ENCODE measurements at places on chromosomes 11 and 22. TPM values are rescaled to one million over a fixed set of nuclear protein-coding genes. Genes with fewer than 3 reads are reported as not detected.

The SLC37A2 gene
- 2.5 TPM for total RNA-seq

The NFAM1 gene
- total RNA-seq: 0.77 TPM

The ENTHD1 gene
- total RNA-seq: not detected

The PCSK7 gene
- 52.1 TPM for total RNA-seq

The NUDT22 gene
- total RNA-seq: 22.4 TPM

The CNGA4 gene
- total RNA-seq: 0.27 TPM

The EMID1 gene
- total RNA-seq: 12.3 TPM

The LYVE1 gene
- 17.8 TPM for total RNA-seq

The FAT3 gene
- total RNA-seq: 83.2 TPM

The ADM2 gene
- total RNA-seq: 1.5 TPM

The OOSP1 gene
- total RNA-seq: not detected

The MUC6 gene
- not detected for total RNA-seq

The SAA2 gene
- total RNA-seq: 0.99 TPM

The GAS2 gene
- total RNA-seq: 60.0 TPM

The PANX3 gene
- total RNA-seq: not detected

The MRGPRX3 gene
- total RNA-seq: not detected

The SHISAL1 gene
- total RNA-seq: 6.3 TPM

The SLC22A8 gene
- 8.5 TPM for total RNA-seq

The CELSR1 gene
- total RNA-seq: 12.3 TPM

The FAM227A gene
- total RNA-seq: 23.3 TPM

The APOA4 gene
- total RNA-seq: not detected

The CATSPERZ gene
- 3.1 TPM for total RNA-seq

The PATE4 gene
- not detected for total RNA-seq

The SPON1 gene
- 135 TPM for total RNA-seq

The OR51L1 gene
- total RNA-seq: not detected

The MMP7 gene
- total RNA-seq: 9.1 TPM

The BAIAP2L2 gene
- 0.16 TPM for total RNA-seq

The OSBPL5 gene
- total RNA-seq: 30.2 TPM

The DDT gene
- 44.5 TPM for total RNA-seq

The MS4A6E gene
- not detected for total RNA-seq

The ELMOD1 gene
- total RNA-seq: 30.2 TPM

The MAPK8IP2 gene
- 22.7 TPM for total RNA-seq

The OR52N4 gene
- total RNA-seq: not detected

The AP5B1 gene
- total RNA-seq: 8.6 TPM

The RELT gene
- total RNA-seq: 3.7 TPM

The CFAP68 gene
- total RNA-seq: 14.3 TPM

The STX5 gene
- 38.0 TPM for total RNA-seq

The APOA1 gene
- total RNA-seq: 0.60 TPM

The LARGE2 gene
- 3.8 TPM for total RNA-seq

The MFRP gene
- total RNA-seq: 5.8 TPM

The HBB gene
- total RNA-seq: 165 TPM

The ANO5 gene
- total RNA-seq: 14.8 TPM

The SPDYC gene
- total RNA-seq: not detected

The OSBP gene
- total RNA-seq: 50.8 TPM

The HPS5 gene
- total RNA-seq: 43.2 TPM
